Muscle of back (tissue), 13 donors: ENCODE measurements at places on chromosomes 16 and 17. TPM values are rescaled to one million over a fixed set of nuclear protein-coding genes. Genes with fewer than 3 reads are reported as not detected.

The KCNJ2 gene
- 7.8 TPM for polyA plus RNA-seq

DNA sequence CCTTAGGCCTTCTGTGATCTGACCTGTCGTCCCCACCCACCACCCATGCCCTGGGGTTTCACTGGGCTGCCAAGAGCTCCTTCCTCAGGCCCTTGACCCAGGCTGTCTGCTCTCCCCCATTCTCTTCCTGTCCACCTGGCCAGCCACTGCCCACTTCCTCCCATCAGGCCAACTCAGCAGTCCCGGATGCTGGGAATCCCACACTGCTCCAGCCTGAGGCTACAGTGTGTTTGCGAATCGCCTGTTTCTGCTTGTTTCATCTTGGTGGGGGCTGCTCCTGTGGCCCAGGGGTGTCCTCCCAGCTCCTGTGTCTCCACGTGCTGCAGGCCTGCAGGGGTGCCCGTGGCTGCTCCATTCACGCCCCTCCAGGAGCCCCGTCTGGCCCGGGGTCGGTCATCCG, 839 bp upstream of the METRN start:
- no peak for DNase-seq

DNA sequence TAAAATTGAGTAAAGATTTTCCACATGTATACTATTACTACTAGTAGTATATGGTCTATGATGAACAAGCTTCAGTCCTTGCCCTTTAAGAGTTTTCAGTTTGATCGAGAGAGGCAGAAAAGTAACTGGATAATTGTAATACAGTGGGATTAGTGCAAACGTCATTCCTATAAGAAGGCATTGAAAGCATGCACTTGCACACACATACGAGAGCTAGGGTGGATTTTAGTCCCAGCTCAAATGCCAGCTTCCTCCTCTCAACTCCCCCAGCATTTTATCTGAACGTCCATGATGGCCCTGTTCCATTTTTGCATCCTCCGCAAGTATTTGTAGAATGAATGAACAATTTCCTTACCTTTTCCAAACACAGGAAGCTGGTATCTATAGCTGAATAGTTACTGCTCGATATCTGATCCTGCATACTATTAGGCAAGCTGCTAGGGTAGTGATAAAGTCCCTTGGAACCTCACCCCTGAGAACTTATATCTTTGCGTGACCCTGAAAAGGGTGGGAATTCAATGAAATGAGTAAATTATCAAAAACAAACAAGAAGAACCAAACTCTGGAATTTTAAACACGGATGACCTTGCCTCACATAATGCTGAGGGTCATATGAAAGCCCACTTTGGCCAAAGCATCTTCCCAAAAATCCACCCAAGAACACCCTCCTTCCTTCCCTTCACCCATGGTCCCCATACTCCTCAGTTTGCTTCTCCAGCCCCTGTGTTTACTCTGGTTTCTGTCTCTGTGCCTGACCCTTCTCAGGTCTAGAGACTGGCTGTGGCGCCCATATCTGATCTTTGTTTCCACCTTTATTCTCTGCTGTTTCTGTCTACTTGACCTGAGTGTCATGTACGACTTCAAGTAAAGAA, 60.5 kb downstream of the TMEM100 start:
- no peak for DNase-seq

- no peak for DNase-seq
Measured at GRCh38 chr16:84014570-84015327, 27.8 kb downstream of the SLC38A8 start.

DNA sequence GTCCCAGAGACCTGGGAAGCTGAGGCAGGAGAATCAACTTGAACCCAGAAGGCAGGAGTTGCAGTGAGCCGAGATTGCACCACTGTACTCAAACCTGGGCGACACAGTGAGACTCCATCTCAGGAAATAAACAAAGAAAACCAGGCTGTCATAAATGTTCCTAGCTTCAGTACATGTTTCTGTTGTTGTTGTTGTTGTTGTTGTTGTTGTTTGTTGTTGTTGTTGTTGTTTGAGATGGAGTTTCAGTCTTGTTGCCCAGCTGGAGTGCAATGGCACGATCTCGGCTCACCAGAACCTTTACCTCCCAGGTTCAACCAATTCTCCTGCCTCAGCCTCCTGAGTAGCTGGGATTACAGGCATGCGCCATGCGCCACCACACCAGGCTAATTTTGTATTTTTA, 452.5 kb downstream of the HS3ST3B1 start:
- DNase-seq: no peak

The C16orf96 gene
- 0.43 TPM for polyA plus RNA-seq

The EVI2A gene
- 1.8 TPM for polyA plus RNA-seq

DNA sequence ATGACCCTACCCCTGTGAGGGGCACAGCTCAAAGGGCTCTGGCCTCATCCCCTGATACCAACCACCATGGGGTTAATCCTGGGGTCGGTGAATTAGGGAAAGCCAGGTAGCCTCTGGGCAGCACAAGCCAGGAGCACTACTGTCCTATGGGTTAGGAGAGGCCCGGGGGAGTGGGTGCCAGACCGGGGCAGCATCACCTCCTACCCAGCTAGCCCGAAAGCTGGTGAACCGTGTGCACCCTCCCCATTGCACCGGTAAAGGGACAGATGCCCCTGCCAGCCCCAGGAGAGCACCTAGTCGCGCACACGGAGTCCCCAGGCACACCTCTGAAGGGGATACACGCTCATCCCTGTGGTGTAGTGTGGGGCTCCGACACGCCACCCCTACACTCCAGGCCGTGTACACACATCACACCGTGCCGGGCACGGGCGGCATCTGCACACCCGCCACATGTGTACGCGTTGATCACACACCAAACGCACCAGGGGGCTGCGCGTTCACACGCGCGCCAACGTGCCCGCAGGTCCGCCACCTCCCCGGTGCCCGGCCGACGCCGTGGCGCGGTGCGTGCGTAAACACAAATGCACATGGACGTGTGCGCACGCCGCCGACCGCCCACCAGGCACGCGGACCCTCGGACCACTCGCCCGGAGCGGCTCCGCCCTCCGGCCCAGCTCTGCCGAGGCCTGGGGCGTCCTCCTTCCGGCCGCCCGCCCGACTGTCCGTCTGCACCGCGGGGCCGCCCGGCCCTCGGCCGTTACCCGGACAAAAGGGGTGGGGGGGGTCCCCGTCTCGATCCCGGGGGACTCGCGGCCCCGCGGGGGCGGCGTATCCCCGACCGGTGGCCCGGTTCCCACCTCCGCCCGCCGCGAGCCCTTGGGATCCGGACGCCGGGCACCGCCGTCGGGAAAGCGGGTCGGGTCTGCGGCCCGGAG, 785 bp downstream of the UBALD1 start:
- peak; percentile 70 for DNase-seq
